ENCODE measurements at places on chromosomes 3 and 15.

DNA sequence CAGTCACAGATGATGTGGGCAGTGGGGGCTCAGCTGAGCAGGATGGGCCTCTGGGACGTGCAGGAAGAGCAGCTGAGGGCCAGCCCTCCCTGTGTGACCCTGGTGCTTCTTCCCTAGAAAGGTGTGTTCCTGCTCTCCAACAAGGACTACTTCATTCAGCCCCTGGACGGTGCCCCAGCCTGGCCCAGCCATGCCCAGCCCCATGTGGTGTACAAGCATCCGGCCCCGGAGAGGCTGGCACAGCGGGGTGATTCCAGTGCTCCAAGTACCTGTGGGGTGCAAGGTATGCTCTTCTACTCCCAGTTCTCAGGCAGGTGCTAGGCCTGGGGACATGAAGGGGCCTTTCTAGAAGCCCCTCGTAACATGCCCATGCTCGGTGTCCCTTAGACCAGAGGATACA, 38.3 kb downstream of the SAXO2 start:
- no peak for DNase-seq

DNA sequence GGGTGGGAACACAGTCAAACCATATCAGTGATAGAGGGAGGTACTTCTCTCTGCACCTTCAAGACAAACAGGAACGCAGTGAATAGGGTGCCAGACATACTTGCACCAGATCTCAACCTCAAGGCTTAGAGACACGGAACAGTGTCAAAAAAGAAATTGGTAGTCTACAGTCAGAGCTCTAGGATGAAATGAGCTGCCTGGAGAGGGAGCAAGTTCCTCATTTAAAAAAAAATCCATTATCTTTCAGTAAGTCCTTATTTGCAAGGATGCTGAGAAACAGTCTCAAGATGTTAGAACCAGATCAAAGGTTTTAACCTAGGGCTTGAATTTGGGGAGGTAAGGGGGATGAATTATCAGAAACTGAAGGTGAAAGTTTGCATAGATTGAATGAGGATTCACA, 20.2 kb upstream of the LMCD1 start:
- DNase-seq = no peak

GRCh38 chr3:125324341-125324740, 50.8 kb downstream of the ZNF148 start:
- no peak for DNase-seq

DNA sequence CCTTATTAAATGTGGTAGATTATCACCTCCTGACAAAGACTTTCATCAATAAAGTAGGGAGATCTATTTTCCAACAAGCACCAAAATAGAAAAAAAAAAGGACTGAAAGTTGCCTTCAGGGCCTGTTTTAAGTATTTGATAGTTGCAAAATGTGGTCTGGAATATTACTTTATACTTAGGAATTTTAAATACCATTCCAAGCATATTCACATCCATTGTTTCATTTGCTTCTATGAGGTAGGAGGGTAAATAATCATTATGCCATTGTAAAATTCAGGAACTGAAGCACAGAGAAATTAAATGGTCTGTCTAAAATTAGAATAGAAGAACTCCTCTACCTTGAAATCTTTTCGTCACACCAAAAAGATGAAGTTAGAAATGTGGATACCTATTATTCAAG, 110.0 kb downstream of the TMCC1 start:
- DNase-seq = no peak

DNA sequence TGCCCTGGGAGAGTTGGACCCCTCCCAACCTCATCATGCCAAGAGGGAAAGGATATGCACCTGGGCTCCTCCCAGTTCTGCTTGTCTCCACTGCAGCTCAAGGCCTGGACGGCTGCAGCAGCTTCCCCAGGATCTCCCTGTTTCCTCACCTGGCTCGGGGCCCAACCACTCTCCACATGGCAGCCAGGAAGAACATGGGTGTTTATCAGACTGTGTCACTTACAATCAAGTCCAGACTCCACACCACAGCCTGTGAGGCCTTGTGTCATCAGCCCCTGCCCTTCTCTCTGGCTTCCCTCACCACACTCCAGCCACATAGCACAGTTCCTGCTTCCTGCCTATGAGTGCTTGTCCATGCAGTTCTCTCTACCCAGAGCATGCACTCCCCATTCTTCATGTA, 534.4 kb downstream of the EPHB1 start:
- no peak for DNase-seq
